ENCODE measurements at places on chromosomes 3 and 15.

DNA sequence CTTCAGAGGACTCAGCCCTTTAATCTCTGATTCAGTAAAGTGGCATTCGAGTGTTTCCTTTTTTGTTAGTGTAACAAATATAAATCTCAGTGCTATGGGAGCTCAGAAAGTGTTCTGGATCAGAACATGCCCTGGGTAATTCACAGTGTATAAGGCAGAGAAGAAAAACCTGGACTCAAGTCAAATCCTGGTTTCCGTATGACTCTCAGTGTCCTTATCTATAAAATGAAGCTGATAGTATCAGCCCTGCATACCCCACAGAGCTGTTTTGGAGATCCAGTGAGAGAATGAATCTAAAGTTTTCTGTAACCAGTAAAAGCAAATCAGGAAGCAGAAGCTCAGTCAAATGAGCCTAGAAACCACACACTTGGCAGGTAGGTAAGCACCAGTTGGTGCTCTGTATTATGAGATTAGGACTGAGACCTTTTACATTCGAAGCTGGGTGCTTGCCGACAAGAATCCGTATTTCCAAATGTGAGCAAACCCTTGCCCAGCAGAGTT, 67.2 kb downstream of the IL1RAP start:
- no peak for DNase-seq

DNA sequence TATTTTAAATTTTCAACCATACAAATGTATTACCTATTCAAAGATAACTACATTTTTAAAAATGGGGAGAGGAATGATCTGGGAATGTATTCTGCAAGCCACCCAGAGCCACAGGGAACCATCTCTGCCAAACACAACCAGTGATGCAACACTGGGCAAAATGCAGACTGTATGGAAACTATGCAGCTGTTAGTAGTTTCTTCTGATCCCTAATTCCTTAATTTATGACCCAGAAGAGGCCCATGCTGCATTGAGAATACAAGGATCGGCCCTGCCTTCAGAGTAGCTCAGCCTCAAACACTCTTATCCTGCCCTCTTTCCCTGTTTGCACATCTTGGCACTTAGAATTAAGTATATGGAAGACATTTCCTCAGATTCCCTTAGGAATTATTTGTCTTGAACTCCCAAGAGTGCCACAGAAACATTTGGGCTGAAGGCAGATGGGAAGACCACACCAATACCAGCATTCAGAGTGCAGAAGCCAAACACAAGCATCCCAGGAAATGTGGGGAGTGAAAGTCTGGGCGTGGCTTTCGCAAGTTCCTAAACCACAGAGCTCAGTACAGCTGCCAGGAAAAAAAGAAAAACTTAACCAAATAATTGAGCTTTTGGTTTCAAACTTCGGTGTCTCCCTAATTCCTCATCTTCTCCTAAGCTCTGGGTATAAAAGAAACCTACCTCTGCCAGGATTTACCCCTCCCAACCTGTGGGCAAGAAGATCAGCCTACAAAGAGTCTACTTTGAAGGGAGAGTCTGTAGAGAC, 5.3 kb downstream of the SNUPN start:
- DNase-seq: no peak

DNA sequence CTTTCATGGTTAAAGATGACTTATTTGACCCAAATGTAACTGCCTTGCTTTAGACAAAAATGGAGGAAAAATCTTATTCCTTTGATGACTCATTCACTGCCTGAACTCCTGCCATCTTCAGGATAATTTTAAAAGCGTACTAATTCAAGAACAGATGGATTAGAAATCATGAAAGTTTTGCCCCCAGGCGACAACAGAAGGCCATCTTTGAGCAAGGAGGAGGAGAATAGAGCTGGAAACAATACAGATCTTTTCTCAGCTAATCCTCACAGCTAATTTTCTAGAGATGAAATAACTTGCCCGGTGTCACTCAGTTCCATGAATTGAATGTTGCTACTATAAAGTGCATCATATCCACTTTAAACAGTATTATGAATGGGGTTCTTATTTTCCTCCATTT, 324.7 kb upstream of the RARB start:
- no peak for DNase-seq

- peak; percentile 92 for DNase-seq
Measured at GRCh38 chr3:177905173-177906125, 630.8 kb upstream of the KCNMB2 start.

- peak; percentile 3 for DNase-seq
Measured at GRCh38 chr3:87260270-87260669, 16.1 kb downstream of the POU1F1 start.

DNA sequence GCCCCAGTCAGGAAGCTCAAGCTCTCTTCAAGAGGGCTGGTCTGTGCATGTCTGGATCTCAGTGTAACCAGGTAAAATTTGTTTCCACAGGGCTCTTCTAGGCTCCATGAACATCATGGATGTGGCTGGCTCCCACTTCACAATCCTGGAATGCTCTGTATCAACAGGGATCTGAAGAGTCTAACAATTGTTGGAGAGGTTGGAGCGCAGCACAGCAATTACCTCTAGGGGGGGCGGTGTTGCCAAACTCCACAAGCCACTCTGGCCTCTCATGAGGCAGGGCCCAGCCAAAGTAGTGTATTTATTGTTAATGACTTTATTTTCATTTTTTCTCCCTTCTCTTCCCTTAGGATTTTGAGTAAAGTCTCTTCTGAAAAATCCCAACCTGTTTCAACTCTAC, 6.1 kb upstream of the EIF2B5 start:
- no peak for DNase-seq

GRCh38 chr3:18300916-18301315, 124.2 kb downstream of the SATB1 start:
- no peak for DNase-seq

DNA sequence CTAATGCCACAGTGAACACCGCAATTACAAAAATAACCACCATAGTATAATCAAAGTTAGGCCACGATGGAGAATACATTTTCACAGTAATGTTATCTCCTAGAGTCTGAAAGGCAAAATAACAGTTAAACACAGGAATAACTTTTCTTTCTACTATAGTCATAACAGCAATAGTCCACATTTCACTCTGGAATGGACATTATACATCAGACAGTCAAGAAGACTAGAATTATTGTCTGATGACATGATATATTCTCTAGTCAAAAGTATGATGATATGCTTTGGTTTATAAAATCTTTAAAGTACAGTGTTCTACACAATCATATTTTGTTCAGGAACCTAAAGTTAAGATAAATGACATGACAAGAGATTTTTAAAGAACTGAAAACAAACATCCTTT, 18.0 kb downstream of the SPPL2A start:
- no peak for DNase-seq

DNA sequence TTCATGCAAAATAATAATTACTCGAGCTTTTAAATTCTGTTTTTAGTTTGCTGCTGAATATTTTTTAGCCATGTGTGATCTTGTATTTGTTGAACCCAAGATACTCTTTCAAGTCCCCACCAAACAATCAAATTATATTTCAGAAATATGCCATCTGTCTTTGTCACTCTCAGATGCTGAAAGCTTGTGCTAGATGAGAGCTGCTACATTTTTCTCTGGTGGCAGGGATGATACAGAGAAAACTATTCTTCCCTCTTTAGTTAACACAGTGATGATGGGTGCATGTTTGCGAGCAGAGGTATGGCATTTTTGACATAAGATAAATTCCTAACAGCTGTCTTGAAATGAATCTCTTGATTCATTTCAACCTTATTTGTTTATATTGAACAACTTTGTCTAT, 100.6 kb upstream of the NPHP3 start:
- no peak for DNase-seq

DNA sequence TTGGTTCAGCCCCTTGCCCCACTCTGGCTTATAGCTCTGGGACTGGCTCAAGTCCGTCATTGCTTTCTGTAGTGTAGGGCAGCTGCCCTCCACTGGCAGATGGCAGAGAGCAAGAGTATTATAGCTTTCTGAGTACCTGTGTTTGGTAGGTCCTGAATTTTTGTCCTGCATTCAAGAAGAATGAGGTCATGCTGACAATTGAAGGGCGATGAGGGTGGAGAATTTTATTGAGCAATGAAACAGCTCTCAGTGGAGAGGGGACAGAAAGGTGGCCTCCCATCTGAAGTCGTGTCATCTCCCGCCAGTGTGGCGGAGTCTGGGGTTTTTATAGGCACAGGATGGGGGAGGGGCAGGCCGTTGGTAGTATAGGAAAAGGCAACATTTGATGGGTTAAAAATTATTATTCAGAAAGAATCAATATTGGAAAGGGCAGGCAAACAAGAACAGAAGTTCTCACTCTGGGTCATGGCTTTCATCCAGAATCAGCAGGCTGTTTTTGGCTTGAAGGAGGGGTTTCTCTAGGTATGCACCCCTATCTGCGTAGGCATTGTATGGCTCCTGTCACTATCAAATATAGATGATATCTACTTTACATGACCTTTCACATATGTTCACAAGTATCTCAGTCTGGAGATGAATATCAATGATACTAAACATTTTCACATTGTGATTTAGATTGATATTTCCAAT, 1239.7 kb upstream of the ALCAM start:
- DNase-seq: no peak

DNA sequence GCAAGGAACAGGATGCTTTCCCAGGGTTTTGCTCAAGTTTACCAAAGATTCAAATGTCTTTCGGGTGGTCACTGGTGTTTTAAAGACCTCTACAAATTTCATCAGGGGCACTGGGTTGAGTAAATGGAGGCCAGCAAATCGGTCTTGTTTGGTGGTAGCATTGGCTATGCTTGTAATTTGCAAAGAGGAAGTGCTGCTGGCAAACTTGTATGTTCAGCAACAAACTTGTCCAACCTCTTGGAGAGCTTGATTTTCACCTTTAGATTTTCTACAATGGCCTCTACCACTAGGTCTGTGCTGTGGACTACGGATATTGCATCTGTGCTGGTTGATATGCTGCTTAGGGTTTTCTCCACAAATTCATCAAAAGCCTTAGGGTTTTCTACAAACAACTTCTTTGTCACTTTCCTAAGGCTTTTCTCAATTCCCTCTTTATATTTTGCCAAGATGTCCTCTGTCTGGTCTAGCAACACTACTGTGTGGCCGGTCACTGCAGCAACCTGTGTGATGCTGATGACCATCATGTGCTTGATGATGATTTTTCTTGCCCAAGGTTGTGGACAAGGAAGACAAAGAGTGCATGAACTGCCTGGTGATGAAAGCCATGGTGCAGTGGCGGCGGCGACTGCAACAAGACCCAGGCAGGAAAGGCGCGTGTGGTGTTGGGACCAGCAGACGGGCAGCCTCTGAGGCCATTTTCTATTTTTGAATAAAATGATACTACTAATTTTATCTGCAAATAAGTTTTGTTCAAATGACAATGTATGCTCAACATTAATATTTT, 50.8 kb downstream of the RFX7 start:
- DNase-seq: no peak

DNA sequence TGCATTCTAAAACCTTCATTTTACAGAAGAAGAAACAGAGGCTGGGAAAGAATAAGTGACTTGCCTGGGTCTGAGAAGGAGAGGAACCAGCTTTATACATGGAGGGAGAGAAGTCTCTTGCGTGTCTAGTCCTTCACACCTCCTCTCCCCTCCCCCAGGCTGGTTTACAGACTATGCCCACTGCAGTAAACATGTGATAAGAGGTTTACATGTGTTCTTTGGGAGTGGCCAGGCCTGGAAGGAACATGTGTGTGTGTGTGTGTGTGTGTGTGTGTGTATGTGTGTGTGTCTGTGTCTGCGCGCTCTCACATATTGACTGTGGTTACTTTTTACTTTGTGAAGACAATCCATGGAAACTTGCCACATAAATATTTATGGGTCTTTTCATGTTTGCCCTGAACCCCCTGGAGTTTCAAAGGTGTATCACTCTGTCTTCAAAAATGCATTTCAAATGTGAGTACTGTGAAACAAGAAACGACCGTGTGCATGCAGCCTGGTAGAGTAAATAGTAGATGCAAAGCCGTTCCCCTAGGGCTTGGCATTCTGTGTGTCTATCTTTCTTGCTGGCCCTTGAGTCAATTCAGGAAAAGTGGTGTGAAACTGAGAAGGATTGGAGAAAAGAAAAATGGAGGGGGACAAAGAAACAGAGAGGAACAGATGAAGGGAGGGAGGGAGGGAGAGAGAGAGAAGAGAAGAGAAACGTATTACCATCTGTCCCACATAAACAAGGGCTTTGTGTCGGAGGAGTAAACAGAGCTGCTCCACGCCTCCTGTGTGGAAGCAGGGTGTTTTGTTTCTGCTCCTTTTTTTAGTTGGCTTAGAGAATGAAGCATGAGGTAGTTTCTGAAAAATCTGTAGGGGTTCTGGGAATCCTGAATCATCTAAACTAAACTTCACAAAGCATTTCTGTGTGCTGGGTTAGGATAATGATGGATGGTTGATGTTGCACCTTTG, 51.7 kb downstream of the CLDN11 start:
- peak; percentile 73 for DNase-seq

DNA sequence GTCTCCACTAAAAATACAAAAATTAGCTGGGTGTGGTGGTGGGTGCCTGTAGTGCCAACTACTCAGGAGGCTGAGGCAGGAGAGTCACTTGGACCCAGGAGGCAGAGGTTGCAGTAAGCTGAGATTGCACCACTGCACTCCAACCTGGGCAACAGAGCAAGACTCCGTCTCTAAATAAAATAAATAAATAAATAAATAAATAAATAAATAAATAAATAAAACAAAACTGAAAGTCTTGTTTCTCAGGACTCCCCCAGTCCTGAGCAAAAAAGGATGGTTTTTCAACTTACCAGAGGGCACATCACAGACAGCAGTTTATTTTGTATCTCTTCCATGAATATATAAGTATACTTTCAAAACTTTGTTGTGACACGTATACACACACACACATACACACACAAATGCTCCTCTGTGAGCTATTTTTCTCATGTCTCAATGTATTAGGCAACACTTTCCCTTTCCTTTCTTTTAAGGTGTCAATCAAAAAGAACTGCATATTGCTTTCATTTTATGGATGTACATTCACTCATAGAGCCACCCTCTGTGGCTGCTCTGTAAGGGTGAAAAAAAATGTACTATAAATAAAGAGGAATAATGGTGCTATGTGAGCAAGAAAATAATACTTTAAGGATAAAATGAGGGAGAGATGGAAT, 54.8 kb upstream of the MITF start:
- no peak for DNase-seq

GRCh38 chr3:134609821-134610431, 40.9 kb downstream of the KY start:
- DNase-seq: no peak

DNA sequence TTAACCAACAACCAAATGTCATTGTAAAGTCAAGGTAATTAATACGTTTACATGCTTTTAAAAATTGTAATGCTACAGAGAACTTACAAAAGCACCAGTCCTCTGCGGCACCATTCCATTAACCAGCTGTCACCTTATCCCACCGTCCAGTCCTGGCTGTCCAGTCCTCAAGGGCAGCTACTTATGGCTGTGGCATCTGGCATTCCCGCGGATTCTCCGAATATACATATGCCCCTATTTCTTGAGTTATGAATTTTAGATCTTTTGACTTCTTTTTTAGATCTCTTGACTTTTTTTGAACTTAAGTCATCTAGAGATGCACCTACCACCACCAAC, 382 bp upstream of the POMGNT2 start:
- no peak for DNase-seq

- DNase-seq: no peak
Measured at GRCh38 chr3:9786825-9787669, 5.2 kb downstream of the TADA3 start.

Measured in AG09319 (cell line).